Activated CD4-positive, alpha-beta T cell treated with anti-CD3 and anti-CD28 coated beads, Interleukin-2, amount 10 ng/mL, durations not matched to agents 7 days and 5 days (primary cell): ENCODE measurements at places on chromosomes 13 and 19. TPM values are rescaled to one million over a fixed set of nuclear protein-coding genes. Genes with fewer than 3 reads are reported as not detected.

GRCh38 chr13:51793570-51794271 is 10.2 kb downstream of the DHRS12 start:
- H3K4me3 ChIP-seq = no peak overlapping the region
- peaks cover 2% of the 10 kb centered on the region for H3K36me3 ChIP-seq
- H3K4me1 ChIP-seq = peaks cover 17% of the 10 kb centered on the region
- H3K27me3 ChIP-seq = no peaks in the 10 kb centered on the region
- peak overlapping the region; percentile 9 for H3K27ac ChIP-seq

- no peaks in the 10 kb centered on the region for H3K4me1 ChIP-seq
- no peak overlapping the region for H3K27ac ChIP-seq
- no peak overlapping the region for H3K4me3 ChIP-seq
These were observed 297.3 kb downstream of the ZNF536 start for GRCh38 chr19:30669329-30670010.

- no peak within 1 kb of the TSS for H3K4me3 ChIP-seq
- no peaks in the 10 kb centered on the region for H3K36me3 ChIP-seq
- no peak for DNase-seq
These were observed at the start of gene EBI3 for GRCh38 chr19:4229179-4229931. EBI3 (plus strand) TSS chr19:4229523; CDS start chr19:4229551, 28 bp downstream.

ZNF841 gene
- 27.9 TPM for total RNA-seq

CCDC194 gene
- 4.2 TPM for total RNA-seq

ZNF649 gene
- 12.8 TPM for total RNA-seq
